ENCODE measurements at places on chromosomes 4 and X.

GRCh38 chrX:35809781-35810180 lies 11.6 kb downstream of the MAGEB16 start:
- DNase-seq, result no peak

DNA sequence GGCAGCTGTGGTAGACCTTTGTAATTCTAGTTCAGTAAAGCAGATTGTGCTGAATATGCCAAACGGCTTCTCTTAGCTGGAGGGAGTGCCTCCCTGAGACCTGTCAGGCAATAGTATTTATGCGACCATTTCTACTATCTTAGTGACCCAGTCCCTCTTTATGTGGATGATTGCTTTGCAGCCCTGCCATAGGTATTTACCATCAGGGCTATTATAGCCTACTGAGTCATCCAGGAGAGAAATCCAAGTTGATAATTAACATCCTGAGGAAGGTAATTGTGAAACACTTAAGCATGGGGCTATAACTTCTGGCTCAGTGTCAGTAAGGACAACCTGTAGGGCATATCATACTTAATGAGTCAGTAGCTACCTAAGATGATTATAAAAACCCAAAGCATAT lies 103.9 kb upstream of the MAOA start:
- DNase-seq, result peak; percentile 56

GRCh38 chrX:39755143-39756032 lies 342.4 kb downstream of the BCOR start:
- peak; percentile 92 for DNase-seq

GRCh38 chr4:184544788-184545409 lies 70.5 kb upstream of the IRF2 start:
- no peak for DNase-seq

DNA sequence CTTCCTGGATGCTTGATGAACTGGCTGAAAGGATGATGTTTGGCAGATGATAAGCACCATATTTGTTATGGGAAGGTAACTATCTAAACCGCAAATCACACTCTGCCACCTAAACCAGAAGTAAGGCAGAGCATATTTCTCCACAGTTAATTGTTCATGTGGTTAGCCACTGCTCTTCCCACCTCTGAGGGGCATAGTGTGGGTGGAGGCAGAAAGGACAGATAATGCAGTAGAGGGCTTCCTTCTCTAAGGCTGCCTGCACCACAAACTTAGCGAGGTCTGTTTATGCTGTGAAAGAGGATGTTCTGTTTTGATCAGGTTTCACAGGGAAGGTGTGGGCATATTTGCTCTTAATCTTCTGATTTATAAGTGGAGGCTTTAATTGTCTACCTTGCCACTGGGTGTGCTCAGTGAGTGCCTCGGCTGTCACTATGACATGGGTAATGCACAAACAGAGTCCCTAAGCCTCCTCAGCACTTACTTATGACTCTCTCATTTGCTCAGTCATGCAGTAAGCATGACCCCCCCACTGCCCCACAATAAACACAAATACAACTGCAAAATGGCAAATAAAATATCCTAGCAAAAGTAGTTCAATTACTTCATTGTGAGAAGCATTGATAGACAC lies 401.0 kb downstream of the TMA16 start:
- no peak for DNase-seq

DNA sequence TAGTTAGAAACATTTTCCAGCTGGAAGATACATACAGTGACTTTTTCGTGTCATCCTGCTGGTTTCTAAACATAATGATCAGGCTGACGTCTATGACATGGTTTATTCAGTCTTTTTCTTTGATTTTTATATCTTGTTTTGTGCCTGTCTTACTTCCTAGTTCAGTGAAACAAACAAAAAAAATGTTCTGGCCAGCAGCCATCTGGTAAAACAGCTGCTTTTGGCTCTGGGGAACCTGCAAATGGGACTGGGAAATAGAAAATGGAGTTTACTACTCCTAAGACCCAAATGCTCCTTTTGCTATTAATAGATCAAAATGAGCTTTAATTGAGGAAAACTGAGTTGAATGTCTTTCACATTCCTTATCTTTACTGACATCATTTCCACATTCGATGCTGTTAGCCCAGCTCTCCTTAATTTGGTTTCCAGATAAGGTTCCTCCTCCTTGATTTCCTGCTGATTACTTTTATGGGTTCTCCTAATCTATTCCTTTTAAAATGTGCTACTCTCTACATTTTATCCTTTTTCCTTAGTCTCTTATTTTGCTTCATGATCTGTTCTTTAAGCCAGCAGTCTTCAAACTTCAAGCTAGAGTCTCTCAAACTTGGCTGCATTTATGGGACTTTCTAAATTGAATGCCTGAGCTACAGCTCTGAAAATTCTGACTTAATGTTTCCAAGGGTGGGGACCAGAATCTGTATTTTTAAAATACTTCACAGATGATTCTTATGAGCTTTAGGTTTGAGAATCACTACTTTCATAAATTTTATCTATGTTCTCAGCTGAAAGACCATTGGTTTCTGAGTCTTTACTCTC lies 499.5 kb downstream of the ANKRD50 start:
- DNase-seq, result no peak

DNA sequence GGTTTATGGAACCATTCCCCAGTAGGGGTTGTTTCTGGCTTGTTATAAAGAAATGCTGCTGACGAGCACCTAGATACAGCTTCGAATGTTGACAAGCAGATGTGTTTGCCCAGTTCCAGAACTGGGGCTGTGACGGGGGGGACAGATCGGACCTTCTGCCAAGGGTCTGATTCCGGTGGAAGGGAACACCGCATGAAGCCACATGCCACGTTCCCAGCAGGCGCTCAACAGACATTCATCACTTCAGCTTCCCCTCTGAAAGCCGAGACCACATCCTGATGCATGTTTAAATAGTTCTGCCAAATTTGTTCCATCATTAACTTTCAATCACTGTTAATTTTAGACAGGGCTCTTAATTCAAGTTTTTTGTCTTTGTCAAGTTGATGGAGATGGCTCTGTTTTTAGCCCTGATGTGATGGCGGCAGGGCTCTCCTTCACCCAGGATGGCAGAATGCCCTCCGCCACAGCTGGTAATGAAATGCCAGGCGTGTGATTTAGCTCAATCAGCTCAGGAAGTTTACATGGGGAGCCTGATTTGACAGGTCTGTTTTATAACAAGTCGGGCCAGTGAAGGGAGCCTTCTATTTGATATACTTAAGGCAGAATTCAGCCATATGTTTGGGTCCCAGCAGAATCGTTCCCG lies 57.4 kb downstream of the PSAPL1 start:
- DNase-seq, result no peak

- no peak for DNase-seq
Measured at GRCh38 chrX:133179500-133179899, 38.7 kb downstream of the TFDP3 start.

DNA sequence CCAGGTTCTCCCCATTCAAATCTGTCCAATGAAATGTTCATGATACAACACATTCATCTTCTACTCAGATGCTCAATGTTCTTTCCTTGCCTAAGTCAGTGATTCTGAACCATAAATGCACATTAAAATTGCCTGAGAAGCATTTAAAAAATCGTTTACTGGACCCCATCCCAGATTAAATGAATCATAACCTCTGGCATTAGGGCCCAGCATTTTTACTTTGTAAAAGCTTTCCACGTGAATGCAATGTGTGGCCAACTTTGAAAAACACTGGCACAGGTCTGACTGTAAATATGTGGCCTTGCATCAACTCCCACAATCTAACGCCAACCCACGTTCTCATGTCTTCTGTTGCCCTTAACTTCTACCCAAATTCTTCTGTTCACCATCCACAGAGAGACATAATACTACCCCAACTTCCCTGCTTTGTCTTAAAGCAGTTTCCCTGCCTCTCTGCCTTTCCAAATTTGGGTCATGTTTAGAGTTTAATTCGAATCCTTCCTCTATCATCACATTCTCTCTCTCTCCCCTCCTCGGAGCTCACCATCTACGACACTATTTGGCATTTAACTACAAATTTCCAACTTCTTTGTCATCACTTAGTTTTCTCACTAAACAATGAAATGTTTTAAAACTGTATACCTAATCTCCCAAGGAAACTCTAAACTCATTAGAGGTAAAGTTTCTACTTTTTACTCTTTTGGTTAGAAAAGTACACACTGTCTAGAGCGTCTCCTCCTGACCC lies 78.7 kb downstream of the PRKG2 start:
- DNase-seq, result no peak

GRCh38 chr4:11485926-11486325 lies 57.2 kb upstream of the HS3ST1 start:
- DNase-seq, result no peak

DNA sequence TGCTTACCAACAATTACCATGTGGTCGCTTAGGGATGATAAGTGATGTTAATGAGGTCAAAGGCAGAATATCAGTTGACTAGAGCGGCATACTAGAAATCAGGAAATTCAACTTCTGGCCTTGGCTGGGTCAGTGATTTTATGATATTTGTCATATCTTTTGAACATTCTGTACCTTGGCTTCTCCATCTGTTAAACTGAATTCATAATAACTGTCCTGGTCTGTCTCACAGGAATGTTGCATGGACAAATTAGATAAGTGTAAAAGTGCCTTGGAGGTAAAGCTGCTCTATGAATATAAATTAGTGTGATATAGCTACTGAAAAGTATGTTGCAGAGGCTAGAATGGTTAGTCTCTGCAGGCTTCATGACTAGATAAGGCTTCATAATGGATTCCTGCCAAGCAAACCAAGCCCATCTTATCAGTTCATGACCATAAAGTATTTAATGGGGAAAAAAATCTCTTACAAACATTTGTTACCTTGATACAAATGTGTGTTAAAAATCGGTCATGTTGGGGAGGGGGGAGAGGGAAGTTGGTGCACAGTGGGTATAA lies 104.6 kb upstream of the BMPR1B start:
- no peak for DNase-seq

- DNase-seq, result peak; percentile 65
Measured at GRCh38 chr4:74418063-74418670, 26.8 kb upstream of the AREG start.

DNA sequence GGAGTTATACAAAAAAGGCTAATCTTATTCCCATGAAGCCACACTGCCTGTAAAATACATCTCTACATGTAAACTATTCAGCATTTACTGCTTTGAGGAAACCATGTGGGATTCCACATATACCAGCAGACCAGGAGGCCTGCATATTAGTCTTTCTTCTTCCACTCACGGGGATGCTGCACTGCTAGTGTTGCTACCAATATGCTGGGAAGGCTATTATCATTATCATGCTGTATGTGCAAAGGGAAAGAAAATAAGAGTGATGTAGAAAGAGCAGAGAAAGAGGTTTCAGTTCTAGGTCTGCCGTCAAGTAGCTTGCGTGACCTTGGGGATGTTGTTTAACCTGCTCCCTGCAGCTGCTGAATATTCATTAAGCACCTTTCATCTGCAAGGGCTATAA lies 61.0 kb downstream of the MGST2 start:
- no peak for DNase-seq

GRCh38 chrX:42975906-42976305 lies 197.9 kb upstream of the PPP1R2C start:
- no peak for DNase-seq

DNA sequence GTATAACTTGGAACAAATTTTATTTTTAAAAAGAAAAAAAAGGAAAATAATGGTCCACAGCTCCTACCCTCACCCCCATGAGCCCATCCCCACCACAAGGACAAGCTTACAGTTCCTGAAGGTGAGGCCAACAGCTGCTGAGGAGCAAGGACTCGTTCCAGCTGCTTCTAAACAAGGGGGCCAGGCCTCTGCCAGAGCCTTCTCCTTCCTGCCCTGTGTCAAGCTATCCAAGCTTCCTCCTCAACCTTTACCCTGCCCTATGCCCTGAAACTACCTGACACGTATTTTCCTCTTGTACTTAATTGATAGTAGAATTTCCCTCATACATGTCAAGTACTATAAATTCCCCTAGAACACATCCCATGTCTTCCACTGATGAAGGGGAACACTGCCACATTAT lies 8.8 kb downstream of the SH3D19 start:
- DNase-seq, result no peak

DNA sequence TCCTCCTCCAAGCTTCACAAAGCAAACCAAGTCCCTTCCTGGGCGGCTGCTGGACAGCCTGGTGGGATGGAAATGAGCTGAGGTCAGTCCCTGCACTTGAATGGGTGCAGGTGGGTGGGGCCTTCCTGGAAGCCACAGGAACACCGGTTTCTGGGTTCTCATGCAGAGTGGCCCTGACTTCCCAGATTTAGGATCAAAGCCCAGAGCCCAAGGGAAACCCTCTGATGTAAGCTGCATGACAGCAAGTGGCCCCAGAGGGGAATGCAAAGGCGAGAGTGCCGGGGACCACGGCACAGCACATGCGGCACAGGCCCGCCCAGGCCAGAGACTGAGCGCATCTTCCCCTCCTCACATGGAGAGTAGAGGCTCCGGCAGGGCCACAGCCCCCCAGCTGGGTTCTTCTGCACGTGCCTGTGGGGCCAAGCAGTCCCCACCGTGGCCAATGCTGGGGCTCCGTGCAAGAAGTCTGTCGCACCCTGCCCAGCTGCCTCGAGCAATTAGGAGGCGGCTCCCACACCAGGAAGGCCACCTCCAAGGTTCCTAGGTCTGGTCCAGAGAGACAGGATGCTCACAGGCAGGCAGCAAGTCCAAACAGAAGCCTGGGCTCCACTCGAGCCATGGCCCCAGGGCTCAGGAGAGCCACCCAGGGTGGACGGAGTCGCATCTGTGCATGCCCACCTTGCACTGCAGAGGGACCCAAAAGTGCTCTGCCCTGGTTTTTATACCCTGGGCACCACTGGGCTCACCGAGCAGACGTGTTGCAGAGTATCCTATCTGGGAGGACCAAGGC lies 83.0 kb downstream of the HTRA3 start:
- DNase-seq, result no peak

DNA sequence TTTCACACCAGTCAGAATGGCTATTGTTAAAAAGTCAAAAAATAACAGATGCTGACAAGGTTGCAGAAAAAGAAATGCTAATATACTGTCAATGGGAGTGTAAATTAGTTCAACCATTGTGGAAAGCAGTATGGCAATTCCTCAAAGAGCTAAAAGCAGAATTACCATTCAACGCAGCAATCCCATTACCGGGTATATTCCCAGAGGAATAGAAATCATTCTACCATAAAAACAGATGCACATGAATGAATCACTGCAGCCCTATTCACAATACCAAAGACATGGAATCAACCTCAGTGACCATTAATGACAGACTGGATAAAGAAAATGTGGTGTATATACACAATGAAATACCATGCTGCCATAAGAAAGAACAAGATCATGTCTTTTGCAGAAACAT lies 243.0 kb downstream of the STPG2 start:
- DNase-seq, result no peak

All from RCC 7860 (cell line).